ENCODE measurements at places on chromosomes 5 and 9.
A peak's percentile ranks its signal among the peaks of the same experiment; 100 is the strongest.

DNA sequence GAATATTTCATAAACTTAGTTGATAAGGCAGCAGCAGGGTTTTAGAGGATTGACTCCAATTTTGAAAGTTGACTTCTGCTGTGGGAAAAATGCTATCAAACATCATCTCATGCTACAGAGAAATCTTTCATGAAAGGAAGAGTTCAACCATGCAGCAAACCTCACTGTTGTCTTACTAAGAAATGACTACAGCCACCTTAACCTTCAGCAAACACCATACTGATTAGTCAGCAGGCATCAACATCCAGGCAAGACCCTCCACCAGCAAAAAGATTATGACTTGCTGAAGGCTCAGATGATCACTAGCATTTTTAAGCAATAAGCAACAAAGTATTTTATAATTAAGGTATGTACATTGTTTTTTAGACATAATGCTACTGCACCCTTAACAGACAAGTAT, 7.6 kb downstream of the TMEM174 start:
- no peak for DNase-seq

DNA sequence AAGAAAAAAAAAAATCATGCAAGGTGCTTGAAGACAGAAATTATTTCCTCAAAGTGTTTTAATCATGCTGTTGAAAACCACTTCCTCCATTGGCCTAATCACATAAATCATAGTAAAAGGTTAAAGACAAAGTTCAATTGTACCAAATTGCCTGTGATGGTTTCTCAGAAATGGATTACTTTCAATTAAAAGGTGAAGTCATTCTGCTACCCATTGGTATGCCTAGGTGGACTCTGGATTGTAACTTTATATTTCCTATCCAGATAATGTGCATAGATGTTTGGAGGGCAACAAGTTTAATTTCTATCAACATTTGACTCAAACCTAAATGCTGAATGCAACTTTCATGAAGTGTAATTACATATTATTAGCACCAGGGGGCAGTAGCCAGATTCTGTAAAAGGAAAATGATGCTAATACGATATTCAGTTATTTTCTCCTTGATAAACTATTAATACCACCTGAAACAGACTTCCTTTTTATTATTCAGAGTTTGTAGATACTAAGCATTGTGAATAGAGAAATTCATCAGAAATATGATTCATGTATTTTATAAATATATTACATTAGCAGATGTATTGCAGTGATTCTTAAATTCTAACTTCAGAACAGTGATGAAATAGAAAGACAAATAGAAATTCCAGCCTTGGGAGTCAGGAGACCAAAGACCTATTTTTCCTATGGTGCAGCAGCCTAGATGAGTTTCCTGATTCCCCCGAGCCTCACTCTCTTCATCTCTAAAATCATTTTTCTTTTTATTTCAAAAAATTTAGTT, 148.2 kb downstream of the CAAP1 start:
- no peak for DNase-seq

DNA sequence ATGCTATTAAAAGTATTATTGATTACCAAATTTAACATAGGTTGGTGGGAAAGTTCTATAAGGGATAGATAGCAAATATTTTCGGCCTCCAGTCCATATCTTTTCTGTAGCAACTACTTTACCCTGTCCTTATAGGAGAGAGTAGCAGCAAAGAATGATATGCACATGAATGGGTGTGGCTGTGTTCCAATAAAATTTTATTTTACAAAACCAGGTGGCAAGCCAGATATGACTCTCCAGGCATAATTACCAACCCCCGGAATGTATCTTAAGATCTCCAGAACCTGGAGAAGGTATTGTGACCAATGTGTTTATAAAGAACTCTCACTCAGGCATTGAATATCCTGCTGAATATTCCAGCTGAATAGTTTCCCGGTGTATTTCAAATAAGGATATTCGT, 1461.2 kb downstream of the MAT2B start:
- no peak for DNase-seq

DNA sequence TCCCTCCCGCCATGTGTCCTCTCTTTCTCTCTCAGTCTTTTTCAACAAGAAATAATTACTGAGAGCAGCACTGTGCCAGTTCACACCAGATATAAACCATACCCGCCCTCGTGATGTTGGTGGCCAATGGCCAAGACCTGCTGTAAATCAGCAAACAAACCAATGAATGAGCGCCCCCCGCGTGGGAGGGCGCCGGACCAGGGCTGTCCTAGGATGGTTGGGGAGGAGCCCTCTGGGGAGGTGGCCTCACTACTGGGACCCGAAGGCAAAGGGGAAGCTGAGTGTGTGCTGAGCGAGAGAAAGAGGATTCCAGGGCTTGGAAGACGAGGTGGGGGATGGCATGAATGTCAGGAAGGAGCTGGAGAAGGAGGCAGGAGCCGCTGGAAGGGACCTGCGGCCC, 51.2 kb upstream of the BARHL1 start:
- DNase-seq, result no peak

GRCh38 chr5:30099634-30100033, 1093.9 kb upstream of the CDH6 start:
- no peak for DNase-seq

- DNase-seq, result no peak
Observed at GRCh38 chr9:124812441-124812876, 35.5 kb downstream of the OLFML2A start.

DNA sequence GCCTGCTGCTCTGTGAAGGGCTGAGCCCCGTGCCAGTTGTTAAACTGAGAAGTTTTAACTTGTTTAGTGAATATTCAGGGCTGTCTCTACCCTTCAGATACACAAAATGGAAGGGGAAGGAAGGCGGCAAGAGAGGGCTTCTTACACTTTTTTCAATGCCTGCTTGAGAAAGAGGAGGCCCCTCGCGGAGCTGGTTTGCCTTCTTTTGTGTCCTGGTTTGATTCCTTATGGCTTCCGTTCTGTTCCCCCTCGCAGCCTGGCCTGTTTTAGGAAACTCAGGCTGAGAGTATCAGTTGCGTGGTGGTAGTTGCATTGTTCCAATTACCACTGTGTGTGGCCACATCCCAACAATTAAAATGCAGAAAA, 1.0 kb downstream of the FAM53C start:
- DNase-seq, result no peak

DNA sequence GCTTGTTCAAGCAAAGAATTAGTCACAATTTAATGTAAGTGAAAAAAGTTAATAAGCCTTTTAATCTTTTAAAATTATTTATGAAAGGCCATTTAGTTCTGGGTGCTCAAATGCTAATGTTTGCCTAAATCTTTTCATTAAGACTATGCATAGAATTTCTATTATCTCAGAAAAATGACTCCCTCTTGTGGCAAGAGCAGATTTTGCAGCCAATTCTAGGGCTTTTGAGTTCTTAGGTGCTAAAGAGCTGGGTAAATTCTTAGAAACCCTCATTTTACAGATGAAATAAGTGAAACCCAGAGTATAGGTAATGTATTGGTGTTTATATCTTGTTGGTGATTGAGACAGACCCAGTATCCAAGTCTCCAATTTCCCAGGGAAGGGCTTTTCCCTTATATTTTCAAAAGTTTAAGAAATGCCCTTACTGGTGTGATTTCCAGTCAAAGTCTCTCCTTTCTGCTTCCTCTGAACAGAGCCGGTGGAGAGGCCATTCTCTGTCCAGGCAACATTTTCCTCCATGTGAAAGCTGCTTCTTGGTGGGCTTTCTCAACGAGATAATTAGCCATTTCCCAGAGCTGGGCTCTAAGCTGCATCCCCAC, 24.1 kb upstream of the PCSK5 start:
- DNase-seq, result no peak

GRCh38 chr5:116237917-116238500, 153.2 kb downstream of the COMMD10 start:
- no peak for DNase-seq

DNA sequence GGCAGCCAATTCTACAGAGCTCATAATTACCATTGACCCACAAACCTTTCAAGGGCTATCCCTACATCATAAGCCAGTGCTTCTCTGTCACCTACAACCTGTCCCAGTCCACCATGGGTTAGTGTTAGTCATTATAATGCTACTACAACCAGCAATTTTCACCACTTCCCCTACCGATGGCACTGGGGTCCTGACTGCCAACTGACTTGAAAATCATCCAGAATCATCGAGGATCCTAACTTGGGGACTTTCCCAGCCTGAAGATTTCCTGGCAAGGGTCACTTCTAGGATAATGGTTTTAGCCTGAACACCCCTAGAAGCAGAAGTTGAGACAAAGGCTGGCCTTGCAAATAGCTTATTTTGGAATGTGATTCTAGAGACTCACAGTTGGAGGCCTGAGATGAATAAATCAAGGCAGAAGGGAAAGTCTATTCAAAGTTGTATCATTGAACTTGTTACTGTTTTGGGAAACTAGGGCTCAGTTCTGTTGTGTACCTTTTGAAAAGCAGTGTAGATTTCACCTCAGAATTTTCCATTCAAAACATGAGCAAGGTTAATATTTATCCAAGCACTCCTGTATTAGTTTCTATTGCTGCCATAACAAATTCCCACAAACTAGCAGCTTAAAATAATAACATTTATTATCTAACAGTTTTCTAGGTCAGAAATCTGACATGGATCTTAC, 633.0 kb downstream of the LRRC70 start:
- DNase-seq, result no peak

GRCh38 chr9:17810728-17811571, 232.1 kb downstream of the SH3GL2 start:
- DNase-seq, result no peak

GRCh38 chr5:178372142-178372571, 139.6 kb upstream of the PHYKPL start:
- DNase-seq, result no peak

GRCh38 chr9:36632892-36633291, 60.2 kb downstream of the MELK start:
- DNase-seq, result no peak

- no peak for DNase-seq
Observed at GRCh38 chr5:133511653-133512235, 100.6 kb downstream of the FSTL4 start.

GRCh38 chr5:150217873-150218692, 28.2 kb downstream of the SLC6A7 start:
- peak; percentile 52 for DNase-seq

- no peak for DNase-seq
Observed at GRCh38 chr5:2914981-2915484, 163.6 kb upstream of the IRX2 start.

GRCh38 chr5:154993461-154993860, 20.1 kb upstream of the KIF4B start:
- DNase-seq, result no peak

- DNase-seq, result no peak
Observed at GRCh38 chr5:169350016-169350415, 49.1 kb upstream of the SLIT3 start.

DNA sequence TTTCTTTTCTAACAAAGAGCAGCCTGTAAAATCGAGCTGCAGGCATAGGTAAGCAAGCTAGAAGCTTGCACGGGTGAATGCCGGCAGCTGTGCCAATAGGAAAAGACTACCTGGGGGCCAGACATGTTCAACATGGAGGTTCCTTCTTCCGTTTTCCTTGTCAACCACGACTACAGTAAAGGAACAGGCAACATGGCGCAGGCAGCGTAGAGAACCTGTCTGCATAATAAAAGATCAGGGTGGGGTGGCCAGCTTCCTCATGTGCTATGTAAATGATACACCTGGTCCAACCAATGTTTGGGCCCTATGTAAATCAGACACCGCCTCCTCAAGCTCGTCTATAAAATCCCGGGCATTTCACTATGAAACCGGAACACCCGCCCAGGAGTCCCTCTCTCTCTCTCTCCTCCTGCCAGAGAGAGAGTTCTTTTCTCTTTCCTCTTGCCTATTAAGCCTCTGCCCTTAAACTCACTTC, 103.8 kb upstream of the LIFR start:
- no peak for DNase-seq

DNA sequence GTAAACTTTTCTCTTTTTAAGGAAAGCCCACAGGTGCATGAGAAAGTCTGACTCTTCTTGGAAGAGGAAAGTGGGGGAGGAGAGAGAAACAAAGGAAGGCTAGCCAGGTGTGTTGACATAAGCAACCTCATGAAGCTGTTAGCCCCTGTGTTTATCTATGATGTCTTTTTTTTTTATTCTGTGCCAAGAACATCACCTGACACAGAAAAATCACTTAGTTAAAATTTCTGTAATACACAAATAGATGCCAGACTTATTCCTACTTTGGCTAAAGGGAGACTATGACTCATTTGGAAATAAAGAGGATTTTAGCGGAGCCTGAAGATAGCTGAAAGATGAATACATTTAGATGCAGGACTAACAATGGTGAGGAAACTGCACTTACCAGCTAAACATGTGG, 58.3 kb downstream of the BAAT start:
- DNase-seq, result no peak

DNA sequence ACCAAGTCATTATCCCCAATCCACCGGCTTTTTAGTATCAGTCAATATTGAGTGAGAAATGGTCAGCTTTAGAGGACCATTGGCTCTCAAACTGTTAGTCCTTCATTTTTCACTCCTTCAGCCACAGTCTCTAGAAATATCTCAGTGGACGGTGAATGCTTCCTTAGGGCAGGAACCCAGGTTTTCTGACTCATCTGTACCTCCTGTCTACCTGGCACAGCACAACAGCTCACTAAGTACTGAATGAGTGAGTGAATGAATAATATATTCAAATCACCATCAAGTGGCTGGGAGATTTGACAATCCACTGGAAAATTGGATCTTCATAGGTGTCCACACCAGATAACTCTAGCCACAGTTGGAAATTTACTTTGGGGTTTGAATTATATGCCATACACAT, 609.5 kb upstream of the CLINT1 start:
- no peak for DNase-seq

DNA sequence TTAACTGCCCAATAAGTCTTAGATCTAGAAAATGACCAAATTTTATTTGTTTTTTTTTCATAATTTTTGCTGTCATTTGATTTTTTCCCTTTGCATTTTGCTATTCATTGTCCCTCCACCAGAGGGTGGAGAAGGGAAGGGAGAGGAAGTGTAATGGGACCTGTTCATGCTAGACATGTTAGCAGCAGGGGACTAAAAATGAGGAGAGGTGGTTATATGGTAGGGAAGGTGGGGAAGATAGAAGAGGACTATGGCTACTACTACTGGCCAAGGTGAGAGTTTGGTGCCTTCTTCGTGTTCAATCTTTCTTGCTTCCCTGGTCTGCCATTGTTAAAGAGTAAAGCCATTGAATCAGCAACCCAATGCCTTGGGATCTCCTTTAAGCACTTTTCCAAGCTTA, 6.4 kb downstream of the GRIA1 start:
- no peak for DNase-seq

GRCh38 chr5:115686738-115687074, 60.9 kb upstream of the TMED7 start:
- DNase-seq, result no peak

GRCh38 chr5:10229306-10230048, 20.2 kb downstream of the ATPSCKMT start:
- DNase-seq, result no peak

- DNase-seq, result no peak
Observed at GRCh38 chr9:97536480-97536879, 35.0 kb downstream of the TMOD1 start.

DNA sequence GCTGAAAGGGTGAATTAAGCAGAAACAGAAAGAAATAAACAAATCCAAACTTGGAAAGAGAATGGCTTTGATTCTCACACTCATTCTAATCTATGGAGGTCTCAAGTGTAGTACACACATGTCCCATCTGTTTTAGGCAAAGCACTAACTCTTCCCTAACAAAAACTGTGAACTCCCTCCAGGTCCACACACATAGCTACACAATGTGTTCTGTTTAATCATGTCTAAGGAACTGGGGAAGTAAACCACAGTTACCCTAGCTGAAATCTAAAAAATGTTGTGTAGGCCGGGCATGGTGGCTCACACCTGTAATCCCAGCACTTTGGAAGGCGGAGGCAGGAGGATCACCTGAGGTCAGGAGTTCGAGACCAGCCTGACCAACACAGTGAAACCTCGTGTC, 118.7 kb upstream of the FST start:
- DNase-seq, result no peak
